ENCODE measurements at places on chromosomes 6 and 20. TPM values are rescaled to one million over a fixed set of nuclear protein-coding genes. Genes with fewer than 3 reads are reported as not detected.

PLA2G7 gene
- total RNA-seq: 1.2 TPM

- H3K4me1 ChIP-seq: no peaks in the 10 kb centered on the region
- H3K4me3 ChIP-seq: no peak overlapping the region
- no peak overlapping the region for H3K27ac ChIP-seq
- H3K36me3 ChIP-seq: peaks cover 55% of the 10 kb centered on the region
- H3K27me3 ChIP-seq: no peaks in the 10 kb centered on the region
Measured at GRCh38 chr6:145904868-145905267, 59.3 kb downstream of the SHPRH start.

DNA sequence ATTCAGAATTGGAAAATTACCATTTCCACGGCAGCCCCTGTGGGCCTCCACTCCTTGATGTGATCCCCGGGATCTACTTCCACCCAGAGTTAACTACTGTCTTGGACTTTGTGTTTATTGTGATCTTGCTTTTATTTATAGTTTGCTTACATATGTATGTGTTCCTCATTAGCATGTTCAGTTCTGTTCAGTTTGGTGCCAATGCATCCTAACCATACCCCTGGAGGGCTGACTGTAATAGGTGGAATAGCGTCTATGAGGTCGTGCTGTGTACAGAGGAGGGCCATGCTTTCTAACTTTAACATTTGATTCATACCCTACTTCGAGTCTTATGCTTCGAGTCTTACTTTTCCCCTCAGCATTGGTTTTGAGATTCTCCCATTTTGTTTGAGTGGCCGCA lies 104.3 kb upstream of the SLC24A3 start:
- H3K4me1 ChIP-seq: no peaks in the 10 kb centered on the region
- DNase-seq: no peak

THBD gene
- total RNA-seq: 1.5 TPM

GRCh38 chr6:157840776-157841175 lies 17.7 kb downstream of the SNX9 start:
- peaks cover 49% of the 10 kb centered on the region for H3K4me1 ChIP-seq
- DNase-seq: no peak
- H3K27me3 ChIP-seq: no peaks in the 10 kb centered on the region
- H3K36me3 ChIP-seq: peaks cover 10% of the 10 kb centered on the region

DNA sequence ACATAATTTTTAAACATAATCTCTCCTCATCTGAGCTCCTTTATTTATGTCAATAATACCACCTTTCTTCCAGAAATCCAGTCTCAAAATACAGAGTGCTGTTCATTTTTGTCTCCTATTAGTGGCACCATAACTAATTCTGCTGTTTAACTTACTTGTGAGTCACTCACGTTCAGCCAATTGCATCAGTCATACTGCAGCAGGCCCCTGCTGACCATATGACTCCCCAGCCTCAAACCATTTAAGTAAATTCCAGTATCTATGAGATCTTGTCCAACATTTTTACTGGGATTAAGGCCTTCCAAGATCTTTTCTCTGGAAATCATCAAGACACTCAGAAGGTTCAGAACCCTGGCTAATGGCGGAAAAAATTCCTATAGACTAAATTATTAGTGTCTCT lies 982.2 kb upstream of the MAP3K7 start:
- no peaks in the 10 kb centered on the region for H3K36me3 ChIP-seq
- no peak for DNase-seq
- no peaks in the 10 kb centered on the region for H3K4me1 ChIP-seq
- no peak overlapping the region for H3K27ac ChIP-seq
